ENCODE measurements at places on chromosomes 5 and 9.
A peak's percentile ranks its signal among the peaks of the same experiment; 100 is the strongest.

DNA sequence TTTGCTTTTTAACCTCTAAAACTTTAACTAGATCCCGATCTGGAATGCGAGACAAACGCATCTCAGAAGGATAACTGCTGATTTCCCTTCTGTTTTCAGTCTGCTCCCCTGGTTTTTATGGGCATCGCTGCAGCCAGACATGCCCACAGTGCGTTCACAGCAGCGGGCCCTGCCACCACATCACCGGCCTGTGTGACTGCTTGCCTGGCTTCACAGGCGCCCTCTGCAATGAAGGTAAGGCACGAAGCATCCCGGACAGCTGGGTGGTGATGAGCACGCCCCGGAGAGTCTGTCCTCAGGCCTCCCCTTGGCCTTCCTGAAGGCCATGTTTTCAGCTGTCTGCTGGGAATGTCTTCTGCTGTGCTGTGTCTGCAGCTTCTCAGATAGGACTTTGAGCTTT, 82.9 kb upstream of the PRRC1 start:
- no peak for DNase-seq

GRCh38 chr5:66450237-66450636, 146.0 kb upstream of the MAST4 start:
- DNase-seq = no peak

- peak; percentile 24 for DNase-seq
Observed at GRCh38 chr5:119743927-119744326, 114.6 kb downstream of the FAM170A start.

DNA sequence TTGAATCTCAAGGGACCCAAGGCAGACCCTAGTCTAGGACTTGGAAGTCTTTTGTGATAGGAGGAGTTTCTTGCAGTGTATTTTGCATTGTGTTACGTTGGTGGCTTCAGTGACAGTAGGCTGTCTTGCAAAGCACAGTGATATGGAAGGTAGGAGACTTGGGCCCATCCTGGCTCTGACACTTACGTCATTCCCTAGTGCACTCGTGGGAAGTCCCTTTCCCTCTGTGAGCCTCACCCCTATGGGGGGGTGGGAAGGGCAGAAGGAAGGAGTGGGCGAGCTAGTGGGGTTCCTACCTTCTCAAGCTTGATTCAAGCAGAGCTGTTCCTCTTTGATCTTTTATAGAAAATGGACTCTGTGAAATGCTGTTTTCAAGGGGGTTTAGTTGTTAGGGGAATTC, 9.2 kb upstream of the TEX53 start:
- no peak for DNase-seq

GRCh38 chr5:146921225-146921624, 42.7 kb upstream of the PPP2R2B start:
- no peak for DNase-seq

GRCh38 chr5:136115183-136115865, 17.3 kb upstream of the SMAD5 start:
- DNase-seq = no peak

DNA sequence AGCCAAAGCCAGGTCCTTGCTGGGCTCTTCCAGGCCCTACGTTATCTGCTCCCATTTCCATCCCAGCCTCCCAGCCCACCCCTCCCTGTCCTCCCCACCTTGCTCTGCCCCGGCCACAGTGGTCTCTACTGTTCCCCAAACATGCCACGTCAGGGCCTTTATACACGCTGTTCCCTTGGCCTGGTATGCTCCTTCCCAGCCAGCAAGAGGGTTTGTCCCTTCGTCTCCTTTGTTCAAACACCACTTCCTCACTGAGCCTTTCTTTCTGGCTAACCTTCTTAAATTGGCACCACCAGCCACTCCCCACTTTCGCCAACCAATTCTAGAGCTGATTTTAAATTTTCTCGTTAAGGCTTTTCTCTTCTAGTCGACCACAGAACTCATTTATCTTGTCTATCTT, 9.8 kb downstream of the SH2D3C start:
- DNase-seq = no peak

DNA sequence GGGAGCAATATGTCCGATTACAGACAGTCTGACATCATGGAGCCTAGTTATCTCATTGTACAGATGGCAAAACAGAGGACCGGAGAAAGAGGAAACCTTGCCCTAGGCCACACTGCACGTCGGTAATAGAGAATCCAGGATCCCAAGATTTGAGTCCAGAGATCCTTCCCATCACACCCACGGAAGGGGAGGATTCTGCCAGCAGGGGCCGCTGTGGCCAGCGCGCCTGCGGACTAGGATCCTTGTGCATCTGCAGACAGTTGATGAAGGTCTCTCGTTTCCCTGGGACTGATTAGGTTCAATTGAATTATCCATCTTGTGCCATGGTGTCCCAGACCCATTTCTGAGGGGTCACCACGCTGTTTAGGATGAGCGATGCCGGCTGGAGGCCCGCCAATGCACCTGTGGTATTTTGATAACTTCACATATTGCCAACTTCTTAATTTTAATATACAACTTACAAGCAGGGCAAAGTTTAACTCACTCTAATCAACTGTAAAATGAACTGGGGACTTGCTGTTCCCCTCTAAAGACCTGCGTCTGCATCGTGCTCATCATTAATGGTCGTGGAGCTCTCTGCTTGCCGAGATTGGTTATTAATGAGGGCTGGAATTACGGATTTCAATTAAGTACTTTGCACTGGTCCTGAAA, 592.7 kb upstream of the BRINP1 start:
- no peak for DNase-seq

DNA sequence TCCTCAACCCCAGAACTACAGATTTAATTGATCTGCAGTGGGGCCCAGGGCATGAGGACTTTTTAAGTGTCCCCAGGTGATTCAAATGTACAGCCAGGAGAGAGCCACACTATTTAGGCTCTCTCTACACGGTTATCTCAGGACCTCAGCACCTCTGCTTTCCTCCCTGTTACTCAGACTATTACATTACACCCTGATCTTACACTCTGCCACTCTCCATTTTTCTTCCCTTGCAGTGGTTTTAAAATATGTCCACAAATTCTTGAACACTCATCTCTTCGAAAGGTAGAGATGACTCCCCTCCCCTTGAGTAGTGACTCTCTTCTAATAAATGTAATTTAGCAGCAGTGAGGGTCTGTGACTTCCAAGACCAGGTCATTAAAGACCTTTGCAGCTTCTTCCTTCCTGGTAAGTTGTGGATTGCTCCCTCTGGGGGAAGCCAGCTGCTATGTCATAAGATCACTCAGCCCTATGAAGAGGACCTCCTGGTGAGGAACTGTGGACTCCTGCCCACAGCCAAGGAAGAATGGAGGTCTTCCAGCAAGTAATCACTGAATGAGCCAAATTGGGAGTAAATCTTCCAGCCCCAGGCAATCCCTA, 87.5 kb upstream of the SSBP2 start:
- no peak for DNase-seq

DNA sequence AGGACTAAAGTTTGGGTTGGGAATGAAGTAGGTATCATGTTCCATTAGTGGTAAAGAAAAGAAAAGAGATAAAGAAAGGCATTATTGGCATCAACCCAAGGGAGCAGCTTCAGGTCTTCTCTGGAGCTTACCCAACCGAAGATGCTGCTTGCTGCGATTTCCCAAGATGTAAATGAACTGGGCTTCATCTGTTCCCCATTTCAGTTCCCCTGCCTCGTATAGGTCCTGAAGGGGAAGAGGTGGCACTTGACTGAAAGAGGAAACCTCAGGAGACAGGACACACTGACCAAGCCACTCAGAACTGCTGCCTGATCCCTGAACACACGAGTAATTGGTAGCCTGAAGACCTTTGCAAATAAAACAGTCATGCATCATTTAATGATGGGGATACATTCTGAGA, 24.6 kb downstream of the ANXA6 start:
- no peak for DNase-seq

DNA sequence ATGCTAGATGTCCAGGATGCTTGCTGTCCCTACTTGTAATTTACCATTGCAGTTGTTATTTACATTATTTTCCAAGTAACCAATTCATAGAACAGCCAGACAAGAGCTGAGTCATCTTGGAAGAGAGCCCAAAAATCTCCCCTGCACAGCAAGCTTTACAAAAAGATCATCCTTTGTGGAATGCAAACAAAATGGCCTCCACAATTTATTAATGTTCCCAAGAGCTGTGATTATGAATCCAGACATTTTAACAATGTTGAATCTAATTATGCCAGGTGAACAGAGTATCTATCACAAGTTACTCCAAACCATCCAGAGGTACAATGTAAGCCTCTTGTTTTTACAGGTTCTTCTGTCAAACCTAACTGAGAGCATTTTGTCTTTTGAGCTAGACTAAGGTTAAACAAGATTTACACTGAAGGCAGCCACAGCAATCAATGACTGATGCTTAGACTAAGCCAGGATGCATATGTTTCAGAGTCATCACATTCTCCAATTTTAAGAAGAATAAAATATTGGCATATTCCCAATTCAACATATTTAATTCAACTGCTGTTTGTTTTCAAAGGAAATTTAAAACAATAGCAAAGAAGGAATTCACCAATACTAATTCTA, 95.3 kb upstream of the SLC12A2 start:
- peak; percentile 60 for DNase-seq

GRCh38 chr5:158301186-158301585, 442.2 kb upstream of the CLINT1 start:
- no peak for DNase-seq

DNA sequence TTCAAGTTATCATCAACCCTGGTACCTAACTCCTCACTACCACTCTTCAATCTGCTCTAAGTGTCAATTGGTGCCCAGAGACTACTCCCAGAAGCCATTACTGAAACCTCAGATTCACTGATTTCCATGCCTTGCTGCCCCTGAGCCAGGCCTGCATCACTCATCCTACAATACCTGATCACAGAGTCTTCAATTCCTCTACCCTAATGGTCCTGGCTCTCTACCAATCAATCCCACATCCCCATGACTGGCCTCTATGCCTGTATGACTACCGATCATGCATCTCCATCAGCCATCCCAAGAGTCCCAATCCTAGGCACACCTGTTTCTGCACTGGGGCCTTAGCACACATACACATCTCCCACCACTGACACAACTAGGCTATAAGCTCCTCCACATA, 2.5 kb downstream of the ZNF484 start:
- DNase-seq = no peak

DNA sequence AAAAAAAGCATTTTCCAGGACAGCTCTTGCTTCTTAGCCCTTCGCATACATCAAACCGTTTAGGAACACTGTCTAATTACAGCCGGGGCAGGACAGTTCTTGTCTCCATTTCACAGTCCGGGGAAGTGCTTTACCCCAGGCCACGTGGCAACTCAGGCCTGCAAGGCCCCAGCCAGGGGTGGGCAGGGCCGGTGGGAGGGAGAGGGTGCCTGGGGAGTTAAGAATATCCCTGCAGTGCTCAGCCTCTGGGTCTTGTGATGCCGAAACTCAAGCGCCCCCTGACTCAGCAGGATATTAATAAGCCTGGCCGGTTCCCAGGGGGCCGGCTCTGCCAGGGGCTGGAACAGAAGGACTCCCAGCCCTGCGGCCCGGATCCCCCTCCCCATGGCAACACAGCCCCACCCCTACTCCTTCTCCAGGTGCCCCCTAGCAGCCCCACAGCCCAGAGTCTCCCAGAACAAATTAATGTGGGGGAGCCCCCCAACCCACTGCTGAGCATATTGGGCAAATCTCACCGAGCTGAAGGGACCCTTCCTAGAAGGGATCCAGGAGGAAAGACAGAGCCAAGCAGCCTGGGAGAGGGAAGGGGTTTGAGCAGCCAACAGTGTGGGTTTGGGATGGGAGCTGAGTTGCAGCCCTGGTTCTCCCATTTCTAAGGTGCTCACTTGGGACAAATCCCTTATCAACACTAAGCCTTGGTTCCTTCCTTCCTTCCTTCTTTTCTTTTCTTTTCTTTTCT, 45.3 kb downstream of the PLPP7 start:
- DNase-seq = no peak

DNA sequence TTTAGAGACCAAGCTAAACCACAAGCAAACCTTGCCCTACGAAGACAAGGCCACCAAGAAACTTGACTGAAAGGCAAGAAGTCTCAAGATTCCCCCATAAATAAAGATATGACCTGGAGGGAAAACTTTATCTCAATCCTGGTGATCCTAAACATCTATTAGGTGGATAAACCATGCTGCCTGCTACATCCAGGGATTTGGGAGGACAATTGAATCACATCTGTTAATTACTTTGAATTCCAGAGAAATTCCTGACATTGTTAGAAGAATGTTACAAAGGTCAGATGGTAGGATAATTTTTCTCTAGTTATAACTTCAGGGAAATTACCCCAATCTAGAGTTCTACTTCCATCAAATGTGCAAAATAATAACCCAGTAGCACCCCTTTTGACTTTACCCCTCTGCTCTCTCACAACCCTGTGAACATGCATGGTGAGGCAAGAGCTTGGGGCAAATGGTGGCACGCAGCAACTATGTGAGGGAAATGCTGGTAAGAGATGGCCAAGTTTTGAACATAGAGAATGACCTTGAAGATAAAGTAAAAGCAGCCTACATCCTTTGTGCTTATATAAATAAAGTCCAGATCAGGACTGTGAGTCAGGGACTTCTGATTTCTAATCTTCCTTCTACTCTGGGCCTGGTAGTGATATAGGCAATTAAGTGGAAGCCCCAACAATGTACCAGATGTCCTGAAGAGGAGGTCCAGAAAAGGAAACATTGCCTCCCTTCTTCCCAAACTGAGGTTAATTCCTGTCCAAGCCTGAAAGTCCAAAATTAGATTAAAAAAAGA, 57.1 kb upstream of the PTGER4 start:
- DNase-seq = no peak

DNA sequence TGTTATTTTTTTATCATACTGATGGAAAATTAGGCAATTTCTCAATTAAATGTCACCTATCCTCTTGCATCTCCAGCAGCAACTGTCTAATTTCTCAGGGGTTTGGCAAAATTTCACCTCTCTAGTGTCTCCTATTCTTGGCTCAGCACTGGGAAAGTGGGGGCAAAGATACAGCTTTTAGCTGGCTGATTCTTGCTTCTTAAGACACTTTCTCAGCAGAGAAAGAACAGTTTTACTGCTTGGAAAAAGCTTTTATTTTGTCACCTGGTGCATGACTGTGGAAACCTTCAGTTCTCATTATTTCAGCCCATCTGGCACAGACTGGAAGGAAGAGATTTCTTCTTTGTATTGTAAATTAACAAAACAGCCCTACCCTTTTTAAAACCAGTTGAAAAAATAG, 283.6 kb upstream of the SGCD start:
- no peak for DNase-seq

DNA sequence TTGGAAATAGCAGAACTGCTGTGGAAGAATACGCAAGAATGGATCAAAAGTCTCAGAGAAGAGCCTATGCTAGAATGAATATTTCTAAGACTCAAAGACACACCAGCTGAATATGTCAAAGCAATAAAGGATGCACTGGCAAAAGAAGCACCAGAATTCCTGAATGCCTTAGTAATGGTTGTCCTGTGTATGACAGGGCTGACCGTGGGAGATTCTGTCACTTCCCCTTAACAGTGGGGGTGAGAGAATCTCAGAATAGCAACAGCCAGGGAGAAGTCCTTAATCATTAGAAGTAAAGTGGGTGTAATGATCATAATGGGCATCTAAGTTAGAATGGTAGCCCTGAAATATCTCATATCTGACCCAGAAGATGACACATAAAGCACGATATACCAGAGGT, 14.6 kb upstream of the PRR16 start:
- no peak for DNase-seq

GRCh38 chr5:107796797-107797196, 126.1 kb upstream of the EFNA5 start:
- no peak for DNase-seq
